Stimulated activated CD4-positive, alpha-beta T cell treated with anti-CD3 and anti-CD28 coated beads, Interleukin-15, amount 100 ng/mL, for 1 hour (primary cell): ENCODE measurements at places on chromosomes 7 and 10.
A peak's percentile ranks its signal among the peaks of the same experiment; 100 is the strongest.

DNA sequence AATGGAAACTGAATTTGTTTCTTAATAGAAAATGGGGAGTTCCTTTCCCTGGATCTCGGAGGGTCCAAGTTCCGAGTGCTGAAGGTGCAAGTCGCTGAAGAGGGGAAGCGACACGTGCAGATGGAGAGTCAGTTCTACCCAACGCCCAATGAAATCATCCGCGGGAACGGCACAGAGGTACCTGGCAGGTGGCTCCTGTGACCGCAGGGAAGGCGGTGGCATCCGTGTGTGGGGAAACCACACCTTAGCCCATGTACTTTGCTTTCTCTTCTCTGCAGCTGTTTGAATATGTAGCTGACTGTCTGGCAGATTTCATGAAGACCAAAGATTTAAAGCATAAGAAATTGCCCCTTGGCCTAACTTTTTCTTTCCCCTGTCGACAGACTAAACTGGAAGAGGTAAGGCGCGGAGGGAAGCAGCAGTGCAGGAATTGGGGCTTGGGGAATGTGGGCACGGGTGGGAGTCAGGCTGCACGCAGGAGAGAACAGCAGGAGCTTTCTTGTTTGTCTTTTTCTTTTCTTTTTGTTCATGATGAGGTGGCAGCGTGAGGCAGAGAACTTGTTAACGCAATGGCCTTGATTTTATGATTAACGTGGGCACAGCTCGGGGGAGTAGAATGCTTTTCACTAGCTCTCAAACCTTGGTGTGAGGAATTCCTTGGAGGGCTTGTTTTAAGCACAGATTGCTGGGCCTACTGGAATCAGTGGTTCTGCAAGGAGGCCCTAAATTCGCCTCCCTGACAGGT, 12.8 kb downstream of the HKDC1 start:
- no peak for DNase-seq

- no peak for DNase-seq
These were observed 93.8 kb downstream of the MAPK8 start for GRCh38 chr10:48400129-48400849.

- DNase-seq: peak; percentile 16
These were observed 752 bp downstream of the KLF14 start for GRCh38 chr7:130732980-130733930.

- no peak for DNase-seq
These were observed 219.8 kb downstream of the MAD1L1 start for GRCh38 chr7:2012981-2013380.

DNA sequence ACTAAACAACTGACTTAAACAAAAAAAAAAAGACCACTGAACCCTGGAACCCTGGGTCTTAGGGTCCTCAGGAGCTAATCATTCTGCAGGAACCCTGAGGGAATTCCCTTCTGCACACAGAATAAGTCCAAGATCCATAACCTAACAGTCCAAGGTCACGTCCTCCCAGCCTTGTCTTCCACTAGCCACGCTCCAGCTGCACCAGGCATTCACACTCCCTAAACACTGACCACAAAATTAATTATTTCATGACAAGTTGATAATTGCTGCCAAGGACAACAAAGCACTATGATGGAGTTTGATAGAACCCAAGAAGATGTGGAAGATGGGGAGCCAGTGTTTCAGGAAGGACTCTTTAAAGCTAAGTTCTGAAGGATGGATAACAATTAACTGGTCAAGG, 130.6 kb downstream of the SH3PXD2A start:
- no peak for DNase-seq

DNA sequence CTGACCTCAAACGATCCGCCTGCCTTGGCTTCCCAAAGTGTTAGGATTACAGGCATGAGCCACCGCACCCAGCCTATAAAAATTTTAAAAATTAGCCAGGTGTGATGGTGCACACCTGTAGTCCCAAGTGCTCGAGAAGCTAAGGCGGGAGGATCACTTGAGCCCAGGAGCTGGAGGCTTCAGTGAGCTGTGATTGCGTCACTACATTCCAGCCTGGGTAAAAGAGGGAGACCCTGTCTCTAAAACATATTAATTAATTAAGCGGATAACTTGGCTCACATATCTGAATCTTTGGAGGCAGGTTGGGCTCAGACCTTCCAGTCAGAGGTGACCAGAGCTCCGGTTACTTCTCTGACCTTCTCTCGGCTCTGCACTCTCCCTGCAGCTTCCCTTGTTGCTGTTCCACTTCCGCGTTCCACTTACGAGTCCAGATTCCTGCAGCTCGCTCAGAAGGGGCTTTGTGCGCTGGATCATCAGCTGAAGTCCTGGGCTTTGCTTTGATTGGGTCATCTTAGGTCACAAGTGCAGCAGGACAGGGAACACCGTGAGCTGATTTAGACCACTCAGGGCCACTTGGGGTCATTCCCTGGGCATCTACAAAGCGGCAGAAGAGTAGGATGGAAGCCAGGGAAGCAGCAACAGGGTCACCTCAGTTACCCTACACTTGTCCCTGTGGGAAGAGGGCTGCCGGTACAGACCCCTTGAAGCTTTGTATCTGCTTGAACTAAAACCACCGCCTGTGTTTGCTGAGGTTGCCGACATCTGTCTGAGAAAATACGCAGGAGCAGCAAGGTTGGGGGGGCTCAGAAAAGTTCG, 2.0 kb upstream of the ARPC1B start:
- no peak for DNase-seq

GRCh38 chr10:128233422-128233821, 107.2 kb upstream of the MKI67 start:
- DNase-seq: no peak

- DNase-seq: no peak
These were observed 396.7 kb downstream of the TNS3 start for GRCh38 chr7:47185170-47185569.

DNA sequence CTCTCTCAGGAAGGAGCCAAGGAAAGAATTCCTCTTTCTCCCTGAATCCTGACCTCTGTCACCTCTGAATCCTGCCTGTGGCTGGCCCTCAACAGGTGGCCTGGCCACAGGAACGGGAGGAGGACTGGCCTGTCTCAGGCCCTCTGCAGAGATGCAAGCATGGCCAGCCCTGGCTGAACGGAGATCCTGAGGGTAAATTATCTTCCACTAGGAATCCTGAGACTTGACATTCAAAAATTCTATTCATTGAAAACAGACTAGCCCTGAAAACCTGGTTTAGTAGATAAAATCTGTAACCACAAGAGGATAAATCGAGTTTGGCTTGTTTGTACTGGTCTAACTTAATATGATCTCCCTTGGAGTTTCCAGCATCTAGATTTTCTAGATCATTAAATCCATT, 579.3 kb downstream of the LRMDA start:
- no peak for DNase-seq

DNA sequence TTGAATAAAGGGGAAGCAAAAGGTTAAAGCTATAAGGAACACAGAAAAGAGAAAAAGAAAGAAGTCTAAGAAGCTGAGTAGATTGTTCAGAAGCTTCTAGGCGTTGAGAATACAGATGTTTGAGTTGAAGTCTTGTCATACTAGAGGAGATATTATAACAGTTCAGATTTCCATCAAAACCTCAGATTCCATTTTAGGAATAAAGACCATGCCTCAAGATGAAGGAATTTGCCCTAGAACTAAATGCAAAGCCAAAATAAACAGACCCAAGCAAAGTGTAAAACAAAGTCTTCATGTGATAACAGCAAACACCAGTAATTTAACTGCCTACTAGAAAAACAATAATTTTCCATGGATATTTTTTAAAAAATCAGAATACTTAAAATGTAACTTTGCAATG, 476.5 kb upstream of the POT1 start:
- DNase-seq: no peak

GRCh38 chr10:11017570-11018431, at the start of gene CELF2:
CELF2 (plus strand) TSS chr10:11017872; CDS start chr10:11018090, 218 bp downstream.
- DNase-seq: no peak

DNA sequence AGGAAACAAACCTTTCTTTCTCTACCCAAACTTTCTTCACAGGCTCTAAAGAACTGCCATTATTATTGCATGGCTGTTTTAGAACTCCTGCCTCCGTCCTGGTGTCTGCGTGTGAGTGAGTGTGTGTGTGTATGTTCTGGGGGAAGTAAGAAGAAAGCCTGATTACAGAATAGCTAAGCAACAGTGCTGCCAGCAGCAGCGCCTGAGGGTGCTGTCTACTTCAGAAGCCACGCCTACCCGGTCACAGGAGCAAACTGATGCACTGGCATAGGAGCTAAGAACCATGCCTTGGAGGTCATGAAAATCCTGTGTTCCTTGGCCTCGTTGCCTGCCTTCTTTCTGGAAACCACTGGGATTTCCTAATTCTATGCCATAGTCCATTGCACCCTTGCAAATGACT, 25.2 kb downstream of the LIPK start:
- DNase-seq: no peak

- DNase-seq: no peak
These were observed 60.4 kb downstream of the ARL4A start for GRCh38 chr7:12747687-12748306.

- no peak for DNase-seq
These were observed 88.9 kb upstream of the PAX2 start for GRCh38 chr10:100656454-100656853.

DNA sequence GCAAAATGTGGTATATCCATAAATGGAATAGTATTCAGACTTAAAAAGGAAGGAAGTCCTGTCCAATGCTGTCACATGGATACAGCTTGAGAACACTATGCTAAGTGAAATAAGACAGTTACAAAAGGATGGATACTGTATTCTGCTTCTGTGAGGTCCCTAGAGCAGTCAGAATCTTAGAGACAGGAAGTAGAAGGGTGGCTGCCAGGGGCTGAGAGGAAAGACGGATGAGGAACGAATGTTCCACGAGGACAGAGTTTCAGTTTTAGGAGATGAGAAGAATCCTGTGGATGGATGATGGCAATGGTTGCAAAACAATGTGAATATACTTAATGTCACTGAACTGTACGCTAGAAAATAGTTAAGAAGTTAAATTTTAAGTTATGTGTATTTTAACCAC, 3.8 kb downstream of the PRKCQ start:
- DNase-seq: no peak

GRCh38 chr7:12975412-12975811, 288.0 kb downstream of the ARL4A start:
- no peak for DNase-seq

DNA sequence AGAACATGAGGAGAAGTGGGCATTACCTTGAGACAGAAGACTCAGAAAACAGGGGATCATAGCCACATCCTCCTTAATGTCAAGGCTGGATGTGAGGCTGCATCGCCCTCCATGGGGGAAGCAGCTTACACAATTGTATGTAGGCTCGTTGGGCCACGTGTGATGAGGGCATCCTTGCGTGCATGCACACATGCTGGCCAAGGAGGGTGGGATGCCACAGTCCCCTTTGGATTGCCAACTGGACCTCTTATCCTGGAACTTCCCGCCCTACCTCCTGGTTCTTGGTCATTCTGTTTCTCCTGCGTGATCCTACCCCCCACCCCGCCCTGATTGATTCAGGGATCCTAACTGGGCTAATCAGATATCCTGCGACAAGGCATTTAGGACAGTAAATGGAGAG, 102.0 kb downstream of the PRKAG2 start:
- DNase-seq: no peak
